ENCODE measurements at places on chromosomes 6 and 20.

- DNase-seq: no peak
Observed at GRCh38 chr6:74834967-74835366, 370.9 kb downstream of the COL12A1 start.

DNA sequence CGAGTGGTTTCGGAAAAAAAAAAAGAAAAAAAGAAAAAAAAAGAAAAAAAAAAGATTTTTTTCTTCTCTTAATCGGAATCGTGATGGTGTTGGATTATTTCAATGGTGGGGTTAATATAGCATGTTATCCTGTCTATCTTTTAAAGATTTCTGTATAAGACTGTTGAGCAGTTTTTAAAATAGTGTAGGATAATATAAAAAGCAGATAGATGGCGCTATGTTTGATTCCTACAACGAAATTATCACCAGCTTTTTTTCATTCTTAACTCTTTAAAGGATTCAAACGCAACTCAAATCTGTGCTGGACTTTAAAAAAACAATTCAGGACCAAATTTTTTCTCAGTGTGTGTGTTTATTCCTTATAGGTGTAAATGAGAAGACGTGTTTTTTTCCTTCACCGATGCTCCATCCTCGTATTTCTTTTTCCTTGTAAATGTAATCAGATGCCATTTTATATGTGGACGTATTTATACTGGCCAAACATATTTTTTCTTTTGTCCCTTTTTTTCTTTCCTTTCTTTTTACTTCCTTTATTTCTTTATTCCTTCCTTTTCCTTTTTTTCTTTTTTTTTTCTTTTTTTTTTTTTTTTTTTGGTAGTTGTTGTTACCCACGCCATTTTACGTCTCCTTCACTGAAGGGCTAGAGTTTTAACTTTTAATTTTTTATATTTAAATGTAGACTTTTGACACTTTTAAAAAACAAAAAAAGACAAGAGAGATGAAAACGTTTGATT is 3.6 kb downstream of the SOX4 start:
- no peak for DNase-seq

GRCh38 chr6:115271434-115271833 is 789.3 kb downstream of the FRK start:
- no peak for DNase-seq

- no peak for DNase-seq
Observed at GRCh38 chr20:9660236-9660868, 146.0 kb downstream of the LAMP5 start.

- no peak for DNase-seq
Observed at GRCh38 chr6:116010386-116010785, 50.3 kb downstream of the FRK start.

DNA sequence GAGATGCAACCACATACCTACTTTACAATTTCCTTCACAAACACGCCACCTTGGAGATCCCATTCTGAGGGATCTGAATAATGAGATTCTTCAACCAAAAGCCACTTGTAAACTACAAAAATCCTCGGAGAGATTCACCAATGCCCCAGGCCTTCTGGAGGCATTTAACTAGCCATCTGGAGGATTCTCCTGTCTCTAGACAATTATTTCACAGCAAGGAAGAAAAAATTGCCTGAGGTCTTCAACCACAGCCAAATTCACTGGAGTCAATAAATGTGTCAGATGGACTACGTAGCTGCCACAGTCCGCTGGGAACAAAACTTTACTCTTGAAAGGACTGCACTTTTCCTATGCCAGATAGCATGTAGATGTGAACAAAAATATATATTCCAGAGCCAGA is 19.0 kb upstream of the DCDC2 start:
- no peak for DNase-seq

DNA sequence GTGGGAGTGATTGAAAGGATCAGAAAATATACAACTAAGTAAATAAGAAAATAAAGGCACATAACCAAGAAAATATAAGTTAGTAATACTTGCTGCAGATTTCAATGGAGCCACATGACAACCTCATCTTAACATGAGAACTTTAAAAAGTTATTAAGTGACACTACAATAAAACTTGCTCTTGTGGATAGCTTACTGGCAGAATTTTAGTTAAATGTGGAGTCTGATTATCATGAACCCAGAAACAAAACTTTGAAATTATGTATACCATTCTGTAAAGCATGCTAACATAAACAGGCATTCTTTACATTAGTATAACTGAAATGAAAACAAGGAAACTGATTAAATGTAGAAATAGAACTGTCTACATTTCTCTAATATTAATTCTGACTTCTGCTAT is 220.9 kb downstream of the RFPL4B start:
- no peak for DNase-seq

Data from activated effector memory CD4-positive, alpha-beta T cell treated with Interleukin-2 at 50 U/mL for 16 hours (primary cell).